ENCODE measurements at places on chromosomes 6 and 20.

DNA sequence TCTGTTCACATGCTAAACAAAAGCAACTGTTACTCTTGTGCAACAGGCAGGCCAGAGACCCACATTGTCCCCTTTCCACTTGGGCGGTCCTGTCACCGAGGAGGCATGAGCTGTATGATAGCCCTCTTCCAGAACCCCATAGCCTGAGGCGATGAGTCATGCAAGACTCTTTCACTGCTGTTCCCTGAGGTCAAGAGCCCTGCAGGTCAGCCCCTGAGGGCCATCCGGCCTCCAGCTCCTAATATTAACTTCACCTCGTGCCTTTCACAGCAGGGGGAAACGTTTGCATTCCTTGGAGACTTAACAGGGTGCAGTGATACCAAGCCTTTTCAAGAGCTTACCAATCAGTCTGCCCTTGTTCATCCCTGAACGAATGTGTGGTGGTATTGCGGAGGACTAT is 253.3 kb upstream of the ECI2 start:
- no peak for DNase-seq

DNA sequence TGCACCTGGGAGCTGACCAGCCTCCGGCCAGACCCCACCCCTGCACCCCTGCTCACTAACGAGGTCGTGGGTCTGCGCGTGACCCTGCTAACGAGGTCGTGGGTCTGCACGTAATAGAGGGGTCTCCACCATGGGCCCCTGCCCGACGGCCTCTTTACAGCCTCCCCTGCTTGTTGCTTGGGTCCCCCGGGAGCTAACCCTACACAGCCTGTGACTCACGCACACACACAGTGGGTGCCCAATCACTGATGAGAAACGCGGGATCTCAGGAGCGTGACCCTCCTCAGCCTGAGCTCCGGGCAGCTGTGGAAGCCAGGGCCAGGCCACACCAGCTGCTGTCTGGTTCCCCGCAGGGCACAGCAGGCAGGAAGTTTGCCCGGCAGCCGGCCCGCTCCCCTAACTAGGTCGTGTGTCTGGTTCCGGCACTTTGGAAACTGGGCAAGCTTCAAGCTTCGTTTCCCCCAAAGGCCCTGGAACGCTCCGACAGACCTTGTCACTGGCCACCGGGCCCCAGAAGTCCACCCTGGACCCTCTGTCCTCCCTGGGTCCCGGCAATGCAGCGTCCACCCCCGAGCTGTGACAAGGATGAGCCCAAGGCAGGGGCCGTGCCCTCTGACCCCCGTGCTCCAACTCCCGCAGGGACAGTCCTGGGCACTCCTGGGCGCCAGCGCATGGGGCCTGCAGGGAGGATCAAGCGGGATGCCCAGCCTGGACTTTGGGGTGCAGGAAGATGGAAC is 767 bp downstream of the PTK6 start:
- no peak for DNase-seq

GRCh38 chr6:41689171-41690008 is 46.0 kb downstream of the TFEB start:
- DNase-seq, result no peak

- DNase-seq, result no peak
Measured at GRCh38 chr6:106226676-106227075, 98.9 kb downstream of the ATG5 start.

GRCh38 chr6:72636786-72637185 is 14.9 kb downstream of the KCNQ5 start:
- no peak for DNase-seq

- no peak for DNase-seq
Measured at GRCh38 chr20:15162079-15162647, 824.8 kb upstream of the FLRT3 start.

DNA sequence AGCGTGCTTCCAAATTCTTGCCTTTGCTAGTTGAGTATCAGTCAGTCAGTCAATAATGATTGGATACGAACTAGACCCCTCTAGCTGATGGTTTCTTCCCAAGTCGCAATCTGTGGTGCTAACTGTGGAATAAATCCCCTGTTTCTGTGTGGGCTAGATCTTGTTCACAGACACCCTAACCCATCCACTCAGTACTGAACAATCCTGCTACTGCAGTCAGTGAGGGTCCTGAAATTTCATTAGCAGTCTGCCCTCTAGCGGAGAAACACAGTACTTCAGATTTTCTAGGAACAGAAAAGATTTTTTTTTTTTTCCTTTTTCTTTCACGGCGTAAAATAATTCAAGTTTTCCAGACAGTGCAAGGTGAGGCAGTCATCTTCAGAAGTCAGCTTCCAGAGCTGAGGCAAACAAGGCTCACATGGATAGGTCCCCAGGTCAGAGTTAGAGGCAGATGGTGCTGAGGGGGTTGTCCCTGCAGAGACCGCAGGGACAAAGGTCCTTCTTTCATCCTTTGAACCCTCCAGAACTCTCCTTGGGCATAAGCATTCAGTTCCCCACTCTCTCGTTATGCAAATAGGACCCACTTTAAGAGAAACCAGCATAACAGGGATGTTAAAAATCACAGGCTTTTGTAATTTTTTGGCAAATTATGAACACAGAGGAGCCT is 119.6 kb downstream of the SCML4 start:
- DNase-seq, result peak; percentile 54

DNA sequence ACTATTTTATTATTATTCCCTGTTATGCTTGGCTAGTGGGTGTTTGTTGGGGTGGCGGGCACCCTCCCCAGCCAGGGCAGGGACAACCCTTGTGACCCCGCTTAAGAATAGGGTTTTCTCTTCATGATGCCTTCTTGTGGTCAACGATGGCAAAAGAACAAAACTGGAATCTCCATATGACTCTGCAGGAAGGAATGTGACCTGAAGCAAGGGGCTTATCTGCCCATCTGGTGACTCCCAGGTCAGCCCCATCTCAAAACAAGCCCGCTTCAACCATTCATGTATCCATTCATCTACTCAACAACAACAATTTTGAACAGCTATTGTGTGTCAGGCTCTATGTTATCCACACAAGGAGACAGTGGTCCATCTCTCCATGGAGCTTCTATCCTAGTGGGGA is 30.9 kb upstream of the TGM6 start:
- DNase-seq, result no peak

DNA sequence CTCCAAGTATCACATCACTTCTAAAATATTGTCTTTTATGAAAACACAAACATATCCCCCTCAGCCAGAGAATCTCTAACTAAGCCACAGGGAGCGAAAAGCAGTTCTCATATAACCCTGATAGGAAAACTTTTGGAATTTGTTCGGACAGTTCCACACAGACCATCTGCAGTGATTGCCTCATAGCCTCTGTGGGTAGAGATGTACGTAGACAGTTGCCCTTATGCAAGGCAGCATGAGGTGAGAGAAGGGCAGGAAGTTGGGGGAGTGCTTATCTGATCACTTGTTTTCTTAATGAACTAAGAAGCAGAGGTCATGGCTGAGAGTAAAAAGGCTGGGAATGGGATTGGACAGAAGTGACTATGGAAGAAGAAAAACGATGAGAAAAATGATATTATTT is 39.6 kb downstream of the SLC23A2 start:
- DNase-seq, result peak; percentile 40

GRCh38 chr20:64099880-64100565 is 7.3 kb downstream of the NPBWR2 start:
- peak; percentile 43 for DNase-seq

- DNase-seq, result no peak
Measured at GRCh38 chr6:37149745-37150144, 20.2 kb upstream of the PIM1 start.

GRCh38 chr6:97697456-97697855 is 414.4 kb upstream of the MMS22L start:
- no peak for DNase-seq

- DNase-seq, result no peak
Measured at GRCh38 chr6:155466539-155466938, 10.9 kb upstream of the NOX3 start.

DNA sequence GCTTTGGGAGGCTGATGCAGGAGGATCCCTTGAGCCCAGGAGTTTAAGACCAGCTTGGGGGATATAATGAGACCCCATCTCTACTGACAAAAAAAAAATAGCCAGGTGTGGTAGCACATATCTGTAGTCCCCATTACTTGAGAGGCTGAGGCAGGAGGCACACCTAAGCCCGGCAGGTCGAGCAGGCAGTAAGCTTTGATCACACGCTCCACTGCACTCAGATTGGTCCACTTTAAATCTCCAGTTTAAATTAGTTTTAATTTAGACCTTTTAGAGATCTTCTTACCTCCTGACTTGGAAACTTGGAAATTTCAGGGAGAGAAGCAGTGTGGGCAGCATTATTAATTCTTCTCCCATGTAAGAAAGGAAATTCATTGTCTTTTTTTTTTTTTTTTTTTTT is 16.8 kb upstream of the PLCB4 start:
- DNase-seq, result no peak

- DNase-seq, result no peak
Measured at GRCh38 chr6:36590237-36590636, 3.9 kb upstream of the SRSF3 start.

DNA sequence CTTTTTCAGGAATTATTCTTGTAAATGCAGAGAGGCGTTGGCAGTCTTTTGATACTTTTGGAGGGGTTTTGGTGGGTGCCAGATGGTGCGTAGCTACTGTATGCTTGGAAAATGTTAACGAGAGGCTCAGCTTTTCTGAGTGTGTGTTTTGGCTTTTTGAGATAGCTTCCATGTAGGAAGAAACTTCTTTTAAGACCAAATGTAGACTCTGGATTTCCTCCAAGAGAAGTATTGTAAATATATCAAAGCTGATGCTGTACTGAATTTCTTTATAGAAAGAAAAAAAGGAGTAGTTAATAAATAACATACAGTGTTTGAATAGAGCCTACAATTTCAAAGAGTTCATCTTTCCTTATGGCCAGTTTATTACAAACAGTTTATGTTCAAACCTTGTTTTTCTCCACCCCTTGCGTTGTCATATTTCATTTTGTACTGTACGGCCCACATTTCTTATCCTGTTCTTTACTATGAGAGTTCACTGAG is 16.7 kb downstream of the TIAM2 start:
- DNase-seq, result no peak

GRCh38 chr6:74745670-74746069 is 460.2 kb downstream of the COL12A1 start:
- DNase-seq, result no peak

DNA sequence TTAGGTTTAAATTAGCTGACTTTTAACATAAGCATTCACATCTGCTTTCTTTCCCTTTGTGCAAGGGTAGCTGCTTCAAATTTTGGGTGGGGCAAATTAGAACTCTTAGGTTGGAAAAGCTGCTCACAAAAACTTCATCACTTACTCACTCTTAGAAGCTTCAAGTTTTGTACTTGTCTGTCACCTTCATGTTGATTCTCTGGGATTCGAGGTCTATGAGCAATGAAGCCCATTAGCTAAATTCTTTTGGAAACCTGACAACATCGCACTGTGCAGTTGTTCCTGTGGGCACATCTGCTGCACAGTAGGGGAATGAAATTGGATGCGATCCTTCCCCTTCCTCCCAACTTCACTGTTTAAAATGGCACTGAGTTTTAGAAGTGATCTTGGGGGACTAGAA is 156.1 kb downstream of the UBE3D start:
- no peak for DNase-seq

- no peak for DNase-seq
Measured at GRCh38 chr6:156425359-156426020, 351.7 kb upstream of the ARID1B start.

- DNase-seq, result no peak
Measured at GRCh38 chr20:9977629-9978028, 57.2 kb upstream of the ANKEF1 start.

DNA sequence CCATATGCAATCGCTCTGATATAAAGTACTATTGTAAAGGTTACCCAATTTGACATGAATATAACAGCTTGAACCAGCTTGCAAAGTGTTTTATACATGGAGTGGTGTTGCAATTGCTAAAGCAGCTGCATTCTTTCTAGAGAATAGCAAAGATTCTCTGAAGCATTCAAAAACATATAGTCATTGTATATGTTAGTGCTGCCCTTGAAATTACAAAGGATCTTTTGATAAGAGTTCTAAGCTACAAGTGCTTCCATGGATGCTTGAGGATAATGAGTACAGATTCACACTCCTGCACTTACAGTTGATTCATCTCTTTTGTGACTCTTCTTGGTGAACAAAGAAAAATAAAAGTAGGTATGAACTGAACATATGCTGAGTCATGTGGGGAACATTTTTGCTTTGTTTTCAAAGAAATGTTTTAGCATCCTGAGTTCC is 175.7 kb downstream of the ALDH8A1 start:
- no peak for DNase-seq
